DMS 273 treated with DMSO at 0.1 percent for 48 hours (cell line): ENCODE measurements at places on chromosomes 3 and 15.

GRCh38 chr3:13579063-13579462 is 30.1 kb downstream of the FBLN2 start:
- no peak for DNase-seq

DNA sequence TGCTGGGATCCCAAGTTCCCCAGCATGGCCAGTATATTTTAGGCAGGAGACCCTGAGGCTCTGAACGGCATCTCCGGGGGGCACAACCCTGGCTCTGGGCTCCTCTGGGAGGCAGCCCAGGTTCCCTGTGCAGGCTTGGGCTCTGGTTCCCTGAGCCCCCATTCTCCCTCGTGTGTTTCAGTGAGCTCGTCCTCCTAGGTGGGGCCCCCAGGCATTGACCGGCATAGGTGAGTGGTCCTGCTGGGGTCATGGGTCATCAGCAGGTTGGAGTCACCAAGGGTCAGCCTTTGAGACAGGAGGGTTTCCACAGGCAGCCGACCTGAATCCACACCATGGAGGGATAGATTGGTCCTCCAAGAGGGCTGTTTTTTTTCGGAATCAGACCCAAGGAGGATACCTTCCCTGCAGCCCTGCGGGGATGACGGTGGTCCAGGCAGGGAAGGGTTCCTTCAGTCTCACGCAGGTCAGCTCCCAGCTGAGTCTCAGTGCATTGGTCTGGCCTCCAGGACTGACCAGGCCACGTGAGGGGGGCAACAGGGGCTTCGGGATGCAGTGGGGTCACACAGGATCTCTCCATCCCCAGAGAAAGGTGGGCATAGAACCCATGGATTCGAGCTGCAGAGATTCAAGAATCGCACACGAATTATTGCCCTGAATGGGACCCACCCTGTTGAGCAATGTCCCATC is 226.0 kb downstream of the SNRPN start:
- DNase-seq = no peak

DNA sequence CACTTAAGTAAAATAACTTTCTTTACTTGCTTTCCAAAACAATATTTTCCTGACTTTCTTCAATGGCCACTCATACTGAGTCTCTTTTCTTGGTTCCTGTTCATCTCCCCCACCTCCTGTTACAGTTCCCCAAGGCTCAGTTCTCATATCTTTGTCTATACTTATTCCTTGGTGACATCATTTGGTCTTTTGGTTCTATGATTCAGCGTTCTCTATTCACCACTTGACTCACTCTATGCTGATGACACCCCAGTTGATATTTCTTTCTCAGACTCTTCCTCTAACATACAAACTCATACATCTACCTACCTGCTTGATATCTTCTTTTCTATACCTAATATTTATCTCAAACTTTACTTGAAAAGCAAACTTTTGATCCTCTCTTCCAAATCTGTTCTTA is 85.0 kb upstream of the P3H2 start:
- no peak for DNase-seq

DNA sequence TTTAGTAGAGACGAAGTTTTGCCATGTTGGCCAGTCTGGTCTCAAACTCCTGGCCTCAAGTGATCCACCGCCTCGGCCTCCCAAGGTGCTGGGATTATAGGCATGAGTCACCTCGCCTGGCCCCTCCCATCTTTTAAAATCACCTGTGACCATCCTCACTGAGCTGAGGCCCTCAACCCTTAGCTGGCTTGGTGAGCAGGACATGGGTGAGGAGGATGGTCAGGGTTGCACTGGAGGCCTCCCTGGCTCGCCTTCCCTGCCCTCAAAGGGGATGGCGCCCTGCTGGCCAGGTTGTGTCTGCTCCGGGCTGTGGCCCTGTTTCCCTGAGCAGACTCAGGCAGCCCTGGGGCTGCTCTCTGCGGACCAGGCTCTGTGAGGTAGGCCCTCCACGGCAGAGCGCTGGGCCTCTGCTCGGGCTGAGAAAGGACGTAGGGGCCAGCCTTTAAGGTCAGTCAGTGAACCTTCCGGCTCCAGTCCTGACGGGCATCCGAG is 33.7 kb downstream of the SYNM start:
- DNase-seq = no peak

- DNase-seq = no peak
These were observed 562.5 kb downstream of the UNC13C start for GRCh38 chr15:54540721-54541120.

GRCh38 chr3:116198087-116198486 is 247.2 kb downstream of the LSAMP start:
- DNase-seq = no peak

- no peak for DNase-seq
These were observed 467.7 kb downstream of the GABRG3 start for GRCh38 chr15:27438403-27439375.

- DNase-seq = no peak
These were observed 11.5 kb upstream of the LMCD1 start for GRCh38 chr3:8490079-8490552.

GRCh38 chr15:65089206-65089824 is 12.8 kb downstream of the KBTBD13 start:
- no peak for DNase-seq

- DNase-seq = no peak
These were observed 398.0 kb upstream of the CNTN4 start for GRCh38 chr3:1700650-1701049.

- no peak for DNase-seq
These were observed 88.0 kb downstream of the HMG20A start for GRCh38 chr15:77508541-77509243.

DNA sequence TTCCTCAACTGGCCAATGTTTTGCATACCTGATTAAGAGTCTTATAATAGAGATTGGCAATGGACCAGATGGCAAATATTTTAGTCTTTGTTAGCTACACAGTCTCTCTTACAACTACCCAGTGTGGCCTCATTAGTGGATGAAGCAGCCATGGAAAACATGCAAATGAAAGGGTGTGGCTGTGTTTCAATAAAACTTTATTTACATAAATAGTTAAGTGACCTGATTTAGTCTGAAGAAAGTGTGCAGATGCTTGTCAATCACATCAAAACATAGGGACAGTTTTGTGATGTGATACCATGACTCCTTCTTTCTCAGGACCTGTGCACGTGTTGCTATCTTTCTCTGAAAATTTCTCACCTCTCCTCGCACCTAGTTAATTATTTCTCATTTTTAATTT is 309.8 kb upstream of the GRM7 start:
- DNase-seq = no peak

DNA sequence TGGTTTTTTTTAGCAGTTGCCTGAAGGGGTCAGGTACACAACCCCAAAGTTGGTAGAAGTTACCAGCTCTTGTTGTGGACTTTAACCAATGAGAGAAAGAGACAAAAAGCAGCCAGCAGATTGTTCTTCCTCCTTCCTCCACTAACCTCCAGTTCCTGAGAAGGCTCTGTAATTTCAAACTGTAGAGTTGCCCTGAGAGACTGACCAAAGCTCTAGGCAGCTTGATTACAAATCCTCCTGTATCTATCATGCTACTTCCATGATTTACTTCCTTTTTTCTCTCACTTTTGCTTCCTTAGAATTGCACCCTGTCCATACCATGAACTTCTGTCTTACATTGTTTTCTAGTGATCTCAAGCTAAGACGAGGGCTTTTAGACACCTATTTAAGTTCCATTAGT is 29.2 kb downstream of the NSUN3 start:
- DNase-seq = no peak
